ENCODE measurements at places on chromosomes 2 and 18.

GRCh38 chr2:86443631-86444350 is 2.6 kb downstream of the KDM3A start:
- no peak for DNase-seq

DNA sequence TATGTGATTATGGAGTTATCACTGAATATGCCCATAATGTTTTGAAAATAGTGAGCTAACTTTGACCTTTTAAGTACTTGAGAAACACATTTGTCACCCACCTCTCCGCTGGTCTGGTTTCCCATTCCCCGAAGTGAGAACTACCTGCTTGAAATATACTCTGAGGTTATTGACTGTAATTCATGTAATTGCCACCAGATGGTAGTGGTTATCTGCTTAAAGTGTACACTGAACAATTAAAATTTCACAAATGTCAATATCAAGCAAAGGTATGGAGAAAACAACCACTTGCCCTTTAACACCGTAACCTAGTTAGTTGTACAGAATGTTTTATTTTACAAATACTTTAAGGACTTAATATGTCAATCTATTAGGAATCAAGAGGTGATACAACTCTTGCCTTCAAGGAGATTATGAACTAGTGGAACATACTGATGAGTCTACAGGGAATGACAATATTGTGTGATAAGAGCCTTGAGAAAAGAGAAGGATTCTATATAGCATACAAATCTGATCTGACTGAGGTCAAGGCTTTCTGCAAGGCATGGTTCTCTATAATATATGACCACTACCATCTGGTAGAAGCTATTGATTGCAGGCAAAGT is 316.8 kb upstream of the KCNH7 start:
- no peak for DNase-seq

GRCh38 chr2:212970132-212970531 is 181.3 kb downstream of the IKZF2 start:
- no peak for DNase-seq

DNA sequence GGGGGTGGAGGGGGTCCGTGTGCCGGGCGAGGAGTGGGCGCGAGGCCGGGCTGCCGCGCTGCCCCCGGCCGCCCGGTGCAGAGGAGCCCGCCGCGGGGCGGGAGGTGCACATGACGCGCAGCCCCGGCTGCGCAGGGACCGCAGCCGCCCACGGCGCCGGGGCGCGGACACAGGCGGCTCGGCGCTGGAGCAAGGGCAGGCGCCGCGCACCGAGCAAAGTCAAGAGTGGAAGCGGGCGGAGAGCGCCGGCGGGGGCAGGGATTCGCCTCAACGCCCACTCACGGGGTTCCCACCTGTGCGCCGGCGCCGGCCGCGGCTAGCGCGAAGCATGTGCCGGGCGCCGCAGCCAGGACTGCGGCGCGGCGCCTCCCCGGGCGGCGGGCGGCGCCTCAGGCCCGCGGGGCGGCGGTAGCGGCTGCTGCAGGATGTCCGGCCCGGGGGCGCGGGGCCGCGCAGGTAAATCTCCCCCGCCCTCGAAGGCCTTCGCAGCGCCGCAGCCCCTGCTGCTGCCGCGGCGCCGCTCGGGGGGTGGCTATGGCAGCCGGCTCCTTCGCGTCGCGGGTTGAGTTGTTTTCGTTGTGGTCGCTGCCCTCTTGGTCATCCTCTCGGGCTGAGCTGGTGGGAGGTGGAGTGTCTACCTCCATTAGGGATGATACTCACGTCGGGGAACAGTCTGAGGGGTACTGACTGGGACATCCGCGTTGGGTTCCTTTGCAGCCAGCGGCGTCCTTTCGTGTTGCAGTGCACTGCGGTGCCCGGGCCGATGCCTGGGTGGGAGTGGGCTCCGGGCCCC is 216.3 kb upstream of the DTNA start:
- no peak for DNase-seq

- DNase-seq, result no peak
These were observed 68.6 kb downstream of the GALNT3 start for GRCh38 chr2:165725421-165725820.

DNA sequence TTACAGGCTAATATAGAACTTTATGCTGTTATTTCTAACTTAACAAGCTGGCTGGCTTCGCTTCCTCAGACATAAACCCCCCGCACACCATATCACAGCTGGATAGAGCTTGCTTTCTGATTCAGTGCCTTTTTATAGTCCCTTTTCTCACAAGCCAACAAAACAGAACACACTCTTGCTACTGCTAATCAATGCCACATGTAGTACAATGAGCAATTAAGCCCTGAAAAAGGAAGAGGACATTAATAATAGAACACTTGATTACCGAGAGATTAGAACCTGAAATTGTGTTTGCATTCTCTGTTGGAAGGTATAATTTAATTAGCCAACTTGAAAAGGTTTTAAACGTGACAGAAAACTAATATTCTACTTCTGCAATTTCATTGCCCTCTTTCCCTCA is 267.7 kb upstream of the CYRIA start:
- DNase-seq, result no peak

DNA sequence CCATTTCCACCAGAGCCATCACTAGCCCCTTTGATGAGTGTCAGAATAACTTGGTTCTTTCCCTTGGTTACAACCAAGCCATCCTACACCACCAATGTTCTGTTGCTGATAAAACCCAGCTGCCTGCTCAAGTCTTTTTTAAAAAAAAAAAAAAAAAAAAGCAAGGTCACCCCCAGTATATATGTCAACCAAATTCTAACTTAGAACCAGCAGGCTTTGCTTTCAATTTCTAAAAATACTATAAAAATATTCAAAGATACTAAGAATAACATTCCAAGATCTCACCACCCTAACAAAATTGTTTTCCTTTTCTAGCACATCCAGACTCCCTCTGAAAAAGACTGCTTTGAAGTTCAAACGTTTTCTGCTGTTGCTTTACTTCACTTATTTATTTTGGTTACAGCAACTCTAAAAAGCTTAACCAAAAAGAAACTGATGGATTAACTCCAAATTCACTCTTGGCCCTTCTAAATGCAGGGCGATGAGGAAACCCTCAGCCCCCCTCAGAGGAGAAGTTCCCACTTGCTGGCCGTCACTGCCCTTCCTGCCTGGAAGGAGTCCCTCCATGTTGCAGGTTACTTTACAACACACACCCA is 10.9 kb downstream of the UXS1 start:
- no peak for DNase-seq

GRCh38 chr18:76759056-76759455 is 63.3 kb upstream of the ZNF236 start:
- DNase-seq, result no peak

DNA sequence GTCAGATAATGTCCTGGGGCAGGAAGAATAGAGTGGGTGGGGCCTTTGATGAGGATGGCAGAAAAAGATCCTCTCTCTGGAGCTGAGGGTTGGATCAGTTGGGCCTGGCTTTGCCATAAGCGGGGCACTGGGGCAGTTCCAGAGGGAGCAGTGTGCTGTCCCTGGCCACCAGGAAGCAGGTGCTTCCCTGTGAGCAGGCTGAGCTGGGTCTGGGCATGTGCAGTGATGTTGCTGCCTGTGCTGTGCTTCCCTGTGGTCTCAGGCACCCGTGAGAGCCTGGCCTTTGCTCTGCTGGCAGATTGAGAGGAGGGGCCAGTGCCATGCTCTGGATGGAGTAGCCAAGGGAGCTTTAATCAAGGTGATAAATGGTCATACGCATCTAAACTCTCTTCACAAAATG is 14.6 kb upstream of the NPPC start:
- no peak for DNase-seq

- no peak for DNase-seq
These were observed 23.3 kb downstream of the LBH start for GRCh38 chr2:30254685-30255001.

DNA sequence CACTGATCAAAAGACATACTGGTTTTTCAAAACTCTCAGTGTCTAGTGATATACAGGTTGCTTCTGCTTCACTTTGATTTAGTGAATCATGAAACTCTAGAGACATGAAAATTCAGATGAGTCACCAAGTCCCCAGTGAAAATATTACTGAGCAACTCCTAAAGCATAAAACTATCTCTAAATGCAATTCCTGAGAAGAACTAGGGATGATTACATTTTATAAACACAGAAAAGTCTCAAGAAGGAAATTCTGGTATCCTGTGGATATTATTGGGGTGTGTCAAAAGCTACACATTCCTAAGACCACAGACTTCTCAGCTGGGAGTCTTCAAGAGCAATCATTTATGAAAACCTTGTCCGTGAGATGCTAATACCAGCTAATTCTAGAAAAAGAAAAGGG is 9.7 kb downstream of the LRRTM4 start:
- no peak for DNase-seq

- no peak for DNase-seq
These were observed 581.4 kb upstream of the PIK3C3 start for GRCh38 chr18:41373612-41374011.

DNA sequence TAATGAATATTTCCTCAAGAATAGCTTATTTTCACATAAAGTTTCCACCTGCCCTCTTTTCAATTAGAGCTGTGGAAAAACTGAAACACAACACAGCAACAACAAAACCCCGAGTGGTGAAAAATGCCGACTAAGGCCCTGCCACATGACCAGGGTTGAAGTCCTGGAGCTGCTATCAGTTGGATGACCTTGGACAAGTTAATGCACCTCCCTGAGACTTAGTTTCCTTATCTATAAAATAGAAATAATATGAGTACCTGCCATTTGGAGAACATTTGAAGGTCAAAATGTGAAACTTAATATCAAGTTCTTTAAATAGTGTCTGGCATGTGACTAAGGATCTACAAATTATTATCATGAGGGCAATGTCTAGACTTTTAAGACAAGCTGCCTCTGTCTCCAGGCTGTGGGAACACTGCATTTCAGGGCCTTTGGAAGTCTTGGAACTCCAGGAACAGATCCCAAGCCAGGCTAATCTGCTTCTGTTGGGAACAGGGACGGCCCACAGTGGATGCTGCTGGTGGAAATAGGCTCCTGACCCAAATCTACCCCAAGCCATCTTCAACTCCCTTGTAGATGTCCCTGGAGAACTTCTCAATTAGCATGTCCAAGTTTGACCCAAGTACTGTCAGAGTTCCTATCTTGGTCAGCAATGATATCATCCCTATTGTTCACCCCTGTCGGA is 42.0 kb upstream of the TRIB2 start:
- DNase-seq, result no peak

- DNase-seq, result no peak
These were observed 3.1 kb downstream of the KCNE4 start for GRCh38 chr2:223055140-223055539.

DNA sequence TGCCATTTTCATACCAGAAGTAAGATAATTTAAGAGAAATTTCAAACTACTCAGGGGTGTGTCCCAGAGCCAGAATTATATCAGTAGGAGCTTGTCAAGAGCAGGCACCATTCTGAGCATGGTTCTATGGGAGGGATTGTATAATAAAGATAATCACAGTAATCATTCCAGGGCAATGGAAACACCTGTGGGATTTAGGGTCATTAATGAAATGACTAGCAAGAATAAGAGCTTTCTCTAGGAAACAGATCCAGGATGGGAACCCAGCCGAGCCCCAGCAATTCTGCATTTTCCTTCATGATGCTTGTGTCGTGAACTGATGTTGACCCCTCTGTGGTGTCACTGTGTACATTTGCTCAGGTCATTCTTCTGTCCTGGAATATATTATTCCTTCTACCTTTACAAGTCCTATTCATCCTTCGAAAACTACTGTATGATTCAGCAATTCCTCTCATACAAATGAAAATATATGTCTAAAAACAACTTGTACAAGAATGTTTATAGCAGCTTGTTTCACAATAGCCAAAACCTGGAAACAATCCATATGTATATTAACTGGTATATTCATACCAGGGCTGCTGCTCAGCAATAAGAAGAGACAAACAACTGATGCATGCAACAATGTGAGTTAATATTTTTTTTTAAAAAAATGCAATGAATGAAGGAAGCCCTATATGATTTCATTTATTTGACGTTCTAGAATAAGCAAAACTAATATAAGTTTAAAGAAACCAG is 687.8 kb upstream of the KLHL29 start:
- no peak for DNase-seq

GRCh38 chr18:23069481-23069880 is 65.8 kb upstream of the CABLES1 start:
- DNase-seq, result peak; percentile 58

DNA sequence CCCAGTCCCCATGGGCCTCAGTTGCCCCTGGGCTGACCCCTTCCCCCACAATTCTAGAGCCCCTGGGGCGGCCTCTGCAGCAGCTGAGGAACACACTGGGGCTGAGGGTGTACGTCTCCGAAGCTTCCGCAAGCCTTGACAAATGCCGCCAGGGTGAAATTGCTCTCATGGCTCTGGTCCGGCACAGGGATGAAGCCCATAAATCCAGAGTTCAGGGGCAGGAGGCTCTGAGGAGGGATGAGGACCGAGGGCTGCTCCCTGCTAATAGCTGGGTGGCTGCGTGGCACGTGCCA is 27.1 kb upstream of the OTOS start:
- DNase-seq, result no peak

- no peak for DNase-seq
These were observed 11.9 kb upstream of the APCDD1 start for GRCh38 chr18:10442551-10442971.

DNA sequence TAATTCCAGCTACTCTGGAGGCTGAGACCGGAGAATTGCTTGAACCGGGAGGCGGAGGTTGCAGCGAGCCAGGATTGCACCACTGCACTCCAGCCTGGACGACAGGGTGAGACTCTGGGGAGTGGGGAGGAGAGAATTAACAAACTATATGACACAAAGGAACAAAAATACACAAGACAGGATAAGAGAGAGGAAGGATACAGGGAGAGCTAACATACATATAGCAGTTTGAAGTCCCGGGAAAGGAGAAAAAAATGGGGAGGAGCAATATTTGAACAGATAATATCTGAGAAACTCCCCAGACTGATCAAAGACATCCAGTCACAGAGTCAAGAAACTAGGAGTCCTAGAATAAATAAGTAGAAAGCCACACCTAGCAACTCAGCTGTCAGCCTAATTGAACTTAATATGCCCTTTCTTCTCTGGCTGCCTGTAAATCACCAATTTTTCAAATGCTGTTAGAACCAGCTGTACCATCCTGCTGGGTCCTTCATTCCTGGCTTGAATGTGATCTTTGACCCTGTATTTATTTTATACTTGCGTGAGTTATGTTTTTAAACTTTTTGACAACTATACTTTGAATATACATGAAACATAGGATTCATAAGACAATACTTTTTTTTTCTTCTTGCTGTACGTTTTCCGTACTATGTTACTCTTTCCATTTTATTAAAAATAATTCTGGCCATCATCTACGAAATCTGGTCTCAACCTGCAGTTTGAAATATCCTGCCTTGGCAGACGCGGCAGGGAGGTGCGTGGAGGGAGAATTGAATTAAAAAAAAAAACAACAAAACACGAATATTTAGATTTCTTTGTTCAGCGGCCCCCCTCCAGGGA is 876 bp upstream of the CYP27A1 start:
- DNase-seq, result no peak

GRCh38 chr2:41718705-41719104 is 329.1 kb upstream of the PKDCC start:
- DNase-seq, result no peak

GRCh38 chr2:106059416-106060065 is 134.6 kb downstream of the UXS1 start:
- DNase-seq, result no peak

DNA sequence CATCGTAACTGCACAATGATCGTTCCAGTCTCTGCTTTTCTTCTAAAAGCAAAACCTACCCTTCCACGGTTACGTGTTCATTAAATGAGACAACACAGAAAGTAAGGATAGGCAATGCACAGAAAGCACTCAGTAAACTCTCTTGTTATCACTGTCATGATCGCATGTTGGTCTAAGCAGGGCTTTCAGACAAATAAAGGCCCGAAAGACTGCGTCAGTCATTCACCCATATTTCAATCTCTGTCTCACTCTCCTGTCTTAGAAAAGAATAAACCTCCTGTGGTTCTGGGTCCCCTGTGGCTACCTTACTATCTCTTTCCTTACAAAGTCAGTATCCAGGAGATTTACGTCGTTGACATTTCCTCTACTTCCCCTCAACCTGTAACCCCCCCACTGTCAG is 160.9 kb downstream of the VAPA start:
- no peak for DNase-seq
